HuH-7 (cell line): ENCODE measurements at places on chromosomes 4 and X.

DNA sequence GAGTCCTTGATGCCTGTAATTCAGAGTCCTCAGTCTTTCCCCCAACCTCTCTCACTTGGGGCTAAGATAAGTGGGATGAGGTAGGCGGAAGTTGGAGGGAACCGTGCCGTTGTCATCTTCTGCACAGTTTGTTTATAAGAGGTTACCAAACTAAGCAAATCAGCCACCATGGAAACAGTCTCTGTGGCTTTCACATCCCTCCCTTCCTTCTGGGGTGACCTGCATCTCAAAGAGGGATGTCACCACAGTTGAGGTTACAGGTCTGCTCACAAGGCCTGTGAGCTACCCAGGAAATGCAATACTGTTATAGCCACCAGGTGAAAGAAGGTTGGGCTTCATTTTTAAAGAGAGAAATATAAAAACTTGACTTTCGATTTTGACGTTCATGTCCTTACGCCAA is 26.3 kb downstream of the RTL5 start:
- DNase-seq: no peak

DNA sequence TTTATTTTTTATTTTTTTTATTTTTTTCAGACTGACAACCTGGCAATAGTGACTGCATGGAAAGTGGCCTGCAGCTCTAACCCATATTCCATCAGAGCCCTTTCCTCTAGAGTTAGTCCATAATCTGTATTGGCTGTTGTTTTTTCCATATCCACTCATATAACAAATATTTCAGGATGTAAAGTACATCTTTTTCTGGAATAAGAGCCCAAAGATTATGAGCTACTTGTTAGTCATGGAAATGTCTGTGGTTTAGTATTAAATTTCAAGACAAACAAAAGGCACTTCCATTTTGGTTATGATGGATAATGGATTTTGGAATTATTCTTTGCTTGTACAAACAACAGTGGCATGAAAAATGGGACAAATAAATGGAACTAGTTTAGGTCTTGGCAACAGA is 296.0 kb upstream of the HS3ST1 start:
- DNase-seq: no peak

GRCh38 chr4:181830404-181831035 is 412.7 kb upstream of the TENM3 start:
- no peak for DNase-seq

- DNase-seq: no peak
Observed at GRCh38 chr4:98446499-98447375, 185.6 kb downstream of the RAP1GDS1 start.

DNA sequence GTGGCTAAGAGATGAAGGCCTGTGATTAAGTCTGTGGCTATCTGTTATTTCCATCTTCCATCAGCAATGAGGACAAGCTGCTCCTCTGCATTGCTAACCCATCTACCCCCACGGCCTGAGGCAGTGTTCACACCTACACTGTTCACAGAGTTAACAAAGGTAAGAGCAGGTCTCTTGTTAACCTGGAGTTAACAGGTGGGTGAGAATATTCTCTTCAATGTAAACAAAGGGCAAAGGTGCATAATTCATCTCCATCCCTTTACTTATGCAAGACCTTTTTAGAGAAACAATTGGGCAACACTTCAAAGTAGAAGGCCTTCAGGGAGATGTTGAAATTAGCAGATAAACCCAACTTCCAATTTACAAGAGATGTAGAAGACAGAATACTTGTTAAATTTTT is 2.8 kb downstream of the SLC35A2 start:
- no peak for DNase-seq

GRCh38 chr4:10203851-10204250 is 87.3 kb upstream of the WDR1 start:
- DNase-seq: no peak

GRCh38 chr4:110733901-110734300 is 111.0 kb upstream of the PITX2 start:
- DNase-seq: no peak

GRCh38 chrX:16796298-16796697 is 10.0 kb downstream of the TXLNG start:
- DNase-seq: no peak

DNA sequence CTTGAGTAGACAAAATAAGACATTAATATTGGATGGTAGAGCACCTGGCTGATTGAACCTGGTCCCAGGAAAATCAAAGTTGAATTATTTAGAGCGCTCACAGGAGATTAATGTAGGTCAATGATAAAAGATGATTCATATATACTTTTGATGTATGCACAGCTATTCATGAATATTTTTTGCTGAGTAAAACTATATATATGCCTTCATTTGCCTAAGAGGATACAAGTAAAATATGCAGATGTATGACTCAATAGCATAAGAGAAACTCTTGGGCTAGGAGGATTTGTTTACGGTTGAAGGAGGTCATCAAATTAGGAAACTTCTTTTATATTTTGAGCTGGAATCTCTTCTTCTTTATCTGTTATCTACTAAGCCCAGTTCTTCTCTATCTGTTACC is 202.7 kb upstream of the HS3ST1 start:
- no peak for DNase-seq

GRCh38 chr4:91220315-91220714 is 1083.5 kb upstream of the GRID2 start:
- DNase-seq: no peak

- DNase-seq: peak; percentile 23
Observed at GRCh38 chr4:40228497-40229365, 31.9 kb downstream of the RHOH start.

DNA sequence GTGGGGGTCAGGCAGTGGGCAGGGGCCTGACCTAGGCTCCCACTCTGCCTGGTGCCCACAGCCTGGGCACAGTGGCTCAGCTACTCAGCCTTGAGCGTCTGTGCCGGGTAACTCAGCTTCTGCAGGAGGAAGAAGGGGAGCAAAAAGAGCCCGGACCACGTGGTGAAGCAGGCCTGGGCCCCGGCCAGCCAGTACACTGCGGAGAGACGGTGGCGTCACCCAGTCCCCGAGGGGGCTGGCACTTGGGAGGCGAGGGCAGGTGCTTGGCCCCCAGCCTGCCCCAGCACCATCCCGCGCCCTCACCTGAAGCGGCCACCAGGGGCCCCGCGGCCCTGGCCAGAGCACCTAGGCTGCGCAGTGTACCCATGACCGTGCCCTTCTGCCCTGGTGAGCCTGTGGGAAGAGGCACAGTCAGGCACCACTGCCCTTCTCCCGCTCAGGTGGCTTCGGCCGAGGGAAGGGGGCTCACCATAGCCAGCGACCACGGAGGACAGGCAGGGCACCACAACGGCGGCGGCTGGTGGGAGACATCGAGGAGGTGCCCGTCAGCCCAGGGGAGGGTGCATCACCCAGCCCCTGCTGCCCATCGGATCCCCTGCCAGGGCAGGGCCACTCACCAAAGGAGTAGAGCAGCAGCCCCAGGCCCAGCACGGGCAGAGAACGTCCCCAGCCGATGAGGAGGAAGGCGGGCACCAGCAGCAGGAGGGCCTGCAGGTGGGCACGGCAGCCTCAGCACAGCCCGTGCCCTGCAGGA is 32.3 kb downstream of the NOP14 start:
- DNase-seq: no peak

- DNase-seq: no peak
Observed at GRCh38 chr4:35963383-35963782, 280.9 kb downstream of the ARAP2 start.

GRCh38 chrX:41108463-41109205 is 23.4 kb downstream of the USP9X start:
- DNase-seq: no peak

DNA sequence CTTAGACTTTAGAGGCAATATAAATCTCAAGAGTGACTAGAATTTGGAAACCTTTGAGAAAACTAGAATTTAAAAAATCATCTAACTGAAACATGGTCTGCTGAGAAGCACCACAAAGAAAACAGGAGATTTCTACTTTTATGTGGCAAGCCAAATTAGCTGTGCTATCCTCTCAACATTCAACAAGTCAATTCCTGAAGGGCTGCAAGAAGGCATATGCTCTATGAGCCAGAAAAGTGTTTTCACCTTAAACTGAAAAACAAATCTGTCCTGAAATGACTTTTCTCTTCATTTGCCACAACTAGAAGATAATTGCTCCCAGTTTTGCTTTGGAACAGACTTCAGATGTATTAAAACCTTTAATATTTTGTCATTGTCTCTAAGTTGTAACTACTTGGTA is 263.2 kb upstream of the EDNRA start:
- DNase-seq: no peak

- no peak for DNase-seq
Observed at GRCh38 chr4:10006231-10006600, 15.1 kb downstream of the SLC2A9 start.

- DNase-seq: no peak
Observed at GRCh38 chr4:143538979-143539669, 25.6 kb downstream of the SMARCA5 start.

- no peak for DNase-seq
Observed at GRCh38 chr4:180041576-180041975, 2201.6 kb upstream of the TENM3 start.

GRCh38 chr4:101556842-101557241 is 209.5 kb upstream of the PPP3CA start:
- DNase-seq: no peak

DNA sequence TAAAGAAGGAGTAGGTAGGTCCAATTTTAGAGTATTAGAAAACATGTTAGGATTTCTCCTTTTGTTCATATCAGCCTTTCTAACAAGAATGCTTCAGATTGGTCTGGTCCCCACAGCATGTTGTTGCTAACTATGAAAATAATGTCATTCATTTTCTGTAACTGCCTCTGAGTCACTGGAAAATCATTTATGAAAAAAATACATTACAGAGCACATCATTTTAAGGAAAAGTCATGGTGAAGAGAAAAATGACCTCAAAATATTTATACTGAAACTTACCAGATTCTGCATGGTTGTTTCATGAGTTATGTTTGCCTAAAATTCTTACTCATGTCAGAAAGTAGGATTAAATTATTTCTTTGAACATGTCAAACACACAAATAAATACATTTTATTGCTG is 35.2 kb downstream of the DTHD1 start:
- DNase-seq: no peak

DNA sequence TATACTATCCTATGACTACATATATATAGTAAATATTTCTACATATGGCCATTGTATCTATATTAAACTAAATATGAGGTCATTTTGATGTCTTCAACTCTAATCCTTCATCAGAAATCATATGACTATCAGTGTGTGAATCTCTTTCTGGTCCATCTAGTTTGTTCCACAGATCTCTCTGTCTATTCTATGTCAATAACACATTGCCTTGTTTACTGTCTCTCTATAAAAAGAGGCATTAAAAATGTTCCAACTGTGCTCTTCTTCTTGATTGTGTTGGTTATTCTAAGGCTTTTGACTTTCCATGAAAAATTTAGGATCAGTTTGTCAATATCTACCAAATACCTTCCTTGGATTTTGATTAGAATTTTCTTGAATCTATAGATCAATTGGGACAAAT is 338.3 kb upstream of the FSTL5 start:
- no peak for DNase-seq

- DNase-seq: no peak
Observed at GRCh38 chr4:100269446-100269845, 79.2 kb upstream of the DDIT4L start.

DNA sequence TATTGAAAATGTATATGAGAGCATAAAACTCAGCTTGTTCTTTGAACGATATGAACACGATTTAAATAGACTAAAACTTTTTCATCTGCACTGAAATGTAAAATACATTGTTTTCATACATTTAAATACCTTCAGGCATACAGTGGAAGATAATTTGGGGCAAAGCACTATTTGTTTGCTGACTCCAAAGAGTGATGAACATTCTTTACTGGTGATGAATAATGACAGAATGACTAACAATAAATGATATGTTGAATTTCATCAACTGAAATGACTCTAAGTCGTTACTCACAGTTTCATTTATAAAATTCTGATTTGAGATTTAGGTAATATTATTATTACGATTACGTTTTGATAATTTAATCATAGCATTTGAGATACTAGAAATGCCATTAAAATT is 1160.1 kb downstream of the NLGN4X start:
- DNase-seq: no peak

GRCh38 chr4:14022456-14022855 is 394.9 kb upstream of the BOD1L1 start:
- DNase-seq: no peak

GRCh38 chrX:100587861-100588260 is 3.1 kb downstream of the TNMD start:
- DNase-seq: no peak

- no peak for DNase-seq
Observed at GRCh38 chr4:110059556-110060191, 138.7 kb downstream of the ELOVL6 start.

DNA sequence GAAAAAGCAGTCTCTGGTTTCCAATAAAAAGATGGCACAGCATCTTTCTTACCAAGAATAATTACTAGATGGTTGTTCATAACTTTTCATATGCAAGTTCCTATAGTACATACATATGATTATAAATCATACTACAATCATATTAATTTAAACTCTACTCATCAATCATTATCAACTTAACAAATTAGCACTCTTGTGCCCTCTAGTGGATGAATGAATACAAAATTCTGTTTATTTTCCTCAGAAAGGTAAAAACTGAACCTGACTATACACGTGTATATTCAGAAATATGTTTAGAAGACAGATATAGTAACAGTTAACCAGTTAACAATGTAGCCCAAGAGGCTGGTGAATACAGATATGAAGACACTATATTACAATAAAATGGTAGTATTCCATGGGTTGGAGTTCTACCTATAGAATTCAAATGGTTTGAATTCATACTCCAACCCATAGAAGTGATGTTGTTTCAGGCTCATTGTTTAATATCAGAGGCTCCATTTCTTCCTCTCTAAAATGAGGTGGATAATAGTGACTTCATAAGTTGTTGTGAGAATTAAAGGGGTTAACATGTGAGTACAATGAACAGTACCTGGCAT is 100.0 kb downstream of the ADAMTS3 start:
- no peak for DNase-seq

DNA sequence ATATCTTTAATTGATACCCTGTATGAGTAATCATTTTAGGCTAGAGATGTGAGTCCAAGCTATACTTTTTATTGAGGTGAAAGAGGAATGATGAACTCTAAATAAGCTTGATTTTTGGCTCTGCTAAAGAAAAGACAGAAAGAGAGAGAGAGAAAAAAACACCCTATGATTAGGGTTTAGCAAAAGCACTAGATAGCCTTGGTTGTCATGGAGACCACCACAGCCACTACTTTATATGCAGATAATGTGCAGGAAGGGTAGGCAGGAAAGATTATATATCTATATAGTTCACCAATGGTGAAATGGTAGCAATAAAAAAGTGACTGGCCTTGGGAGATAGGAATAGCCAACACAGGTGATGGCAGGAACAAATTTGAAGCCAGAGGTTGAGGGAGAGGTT is 69.9 kb upstream of the CAMK2D start:
- no peak for DNase-seq

DNA sequence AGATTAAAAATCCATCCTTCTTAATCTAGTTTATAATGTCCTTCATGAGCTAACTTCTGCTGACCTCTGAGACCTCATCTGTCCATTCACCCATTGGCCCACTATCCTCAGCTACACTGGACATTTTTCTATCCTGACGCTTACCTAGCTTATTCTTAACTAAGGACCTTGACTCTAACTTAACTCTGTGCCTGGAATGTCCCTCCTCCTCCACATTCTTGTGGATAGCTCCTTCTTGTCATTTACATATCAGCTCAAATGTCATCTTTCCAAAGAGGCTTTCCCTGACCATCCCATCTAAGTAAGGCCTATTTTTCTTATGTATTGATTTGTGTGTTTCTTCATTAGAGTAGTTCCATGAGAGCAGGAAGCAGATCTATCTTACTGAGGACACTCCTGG is 54.7 kb downstream of the ATXN3L start:
- DNase-seq: no peak

- no peak for DNase-seq
Observed at GRCh38 chr4:109440948-109441347, 7.3 kb downstream of the SEC24B start.
